ENCODE measurements at places on chromosomes 1 and 21.

- DNase-seq: no peak
Observed at GRCh38 chr21:42356650-42357049, 5.9 kb upstream of the TFF2 start.

GRCh38 chr1:1376551-1377226, 1.7 kb upstream of the AURKAIP1 start:
- DNase-seq: no peak

- no peak for DNase-seq
Observed at GRCh38 chr1:108758796-108759195, 12.3 kb downstream of the STXBP3 start.

DNA sequence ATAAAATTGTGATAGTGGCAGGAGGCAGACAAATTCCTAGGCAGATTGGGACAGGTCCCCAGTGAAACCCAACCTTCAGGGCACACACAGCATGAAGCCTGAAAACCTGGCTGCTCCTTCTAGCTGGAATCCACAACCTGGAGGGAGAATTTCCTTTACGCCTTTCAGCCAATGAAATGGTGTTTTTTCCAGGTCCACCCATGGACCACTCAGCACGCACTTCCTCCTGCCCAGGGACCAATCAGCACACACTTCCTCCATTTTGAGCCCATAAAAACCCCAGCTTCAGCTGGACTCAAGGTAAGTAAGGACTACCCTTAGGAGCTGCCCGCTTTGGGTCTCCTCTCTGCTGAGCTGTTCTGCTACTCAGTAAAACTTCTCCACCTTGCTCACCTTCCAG, 120.1 kb downstream of the AKT3 start:
- DNase-seq: no peak

GRCh38 chr21:17979763-17980162, 160.6 kb upstream of the C21orf91 start:
- DNase-seq: no peak

GRCh38 chr1:54163051-54163450, 10.3 kb upstream of the CDCP2 start:
- no peak for DNase-seq

DNA sequence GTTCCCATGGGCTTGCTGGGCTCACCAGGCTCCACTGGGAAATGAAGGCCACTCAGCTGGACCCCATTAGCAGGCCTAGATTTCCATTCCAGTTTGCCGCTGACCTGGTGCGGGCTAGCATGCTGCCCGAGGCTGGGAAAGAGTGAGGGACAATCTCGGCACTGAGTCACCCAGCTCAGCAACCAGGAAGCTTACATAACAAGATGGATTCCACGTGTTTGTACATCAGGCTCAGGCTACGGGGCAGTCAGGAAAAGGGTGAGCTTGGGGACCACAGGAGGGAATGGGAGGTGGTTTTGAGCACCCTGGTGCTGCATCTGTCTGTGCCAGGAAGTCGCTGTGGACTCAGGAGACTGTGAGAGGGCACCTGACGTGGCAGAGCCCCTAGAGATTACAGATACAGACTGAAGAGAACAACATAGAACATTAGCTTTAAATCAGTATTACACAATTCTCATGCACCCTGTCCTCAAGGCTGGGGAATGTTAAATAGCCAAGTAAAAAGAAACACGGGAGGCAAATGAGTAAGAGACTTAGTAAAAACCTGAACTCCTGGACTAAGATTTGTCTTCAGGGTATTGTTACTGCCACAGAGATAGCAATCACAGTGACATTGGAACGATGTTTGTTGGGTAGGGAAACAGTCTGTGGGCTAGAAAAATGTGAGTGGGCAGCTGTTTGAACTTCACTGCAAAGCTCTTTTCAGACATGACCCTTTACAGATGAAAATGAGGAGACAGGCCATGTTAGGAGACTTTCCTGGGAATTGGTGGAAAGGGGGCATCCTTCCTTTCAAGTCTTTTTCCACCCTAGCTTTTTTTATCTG, 51.1 kb downstream of the GLUL start:
- DNase-seq: no peak

DNA sequence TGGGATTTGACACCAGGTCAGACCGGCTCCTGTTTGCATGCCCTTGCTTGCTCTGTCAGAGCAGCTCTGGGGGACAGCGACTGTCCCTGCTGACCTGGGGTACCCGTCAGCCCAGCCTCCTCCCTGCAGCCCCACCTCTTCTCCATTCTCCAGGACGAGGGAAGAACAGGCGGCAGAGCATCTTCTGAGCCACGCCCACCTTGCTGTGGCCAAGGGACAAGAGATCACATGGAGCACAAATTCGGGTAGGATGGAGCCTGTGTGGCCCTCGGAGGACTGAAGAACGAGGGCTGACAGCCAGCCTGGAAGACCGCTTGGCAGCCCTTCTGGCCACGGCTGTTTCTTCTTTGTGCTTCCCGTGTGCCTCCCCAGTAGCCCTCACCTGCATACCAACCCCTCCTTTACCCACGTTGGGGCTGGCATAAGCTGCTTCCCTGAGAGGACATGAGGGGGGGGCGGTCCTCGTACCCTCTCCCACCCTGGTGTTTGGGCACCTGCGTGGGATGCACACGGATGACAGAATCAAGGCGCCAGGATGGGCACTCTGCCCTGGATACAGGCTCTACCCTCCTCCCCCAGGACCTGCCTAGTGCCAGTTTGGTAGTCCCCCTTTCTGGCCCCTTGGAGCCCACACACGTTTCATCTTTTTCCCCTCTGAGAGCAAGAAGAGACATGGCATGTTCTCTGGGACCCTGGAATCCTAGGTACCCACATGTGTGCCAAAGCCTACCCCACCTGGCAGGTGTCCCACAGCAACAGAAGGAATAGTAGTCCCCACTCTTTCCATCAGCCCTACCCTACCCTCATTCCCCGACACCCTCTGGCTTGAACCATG, 26.9 kb downstream of the CDK18 start:
- no peak for DNase-seq

DNA sequence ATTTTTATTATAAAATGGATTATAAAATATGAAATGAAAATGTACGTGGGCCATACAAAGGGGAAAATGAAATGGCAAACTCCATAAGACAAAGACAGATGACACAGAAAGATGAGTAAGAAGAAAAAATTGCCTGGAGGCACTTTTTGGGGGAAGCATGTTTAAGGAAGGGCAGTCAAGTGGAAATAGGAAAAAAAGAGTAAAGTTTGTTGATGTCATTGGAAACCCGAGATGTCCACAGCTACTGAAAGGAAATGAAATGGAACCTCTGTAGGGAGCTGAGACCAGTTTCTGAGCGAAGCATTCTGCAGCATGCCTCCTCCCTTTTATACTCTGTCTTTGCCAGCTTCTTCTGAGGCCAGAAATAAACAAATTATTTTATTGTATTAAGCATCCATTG, 203.4 kb upstream of the UBE2U start:
- peak; percentile 34 for DNase-seq

GRCh38 chr1:4733446-4734177, 79.2 kb downstream of the AJAP1 start:
- DNase-seq: no peak

DNA sequence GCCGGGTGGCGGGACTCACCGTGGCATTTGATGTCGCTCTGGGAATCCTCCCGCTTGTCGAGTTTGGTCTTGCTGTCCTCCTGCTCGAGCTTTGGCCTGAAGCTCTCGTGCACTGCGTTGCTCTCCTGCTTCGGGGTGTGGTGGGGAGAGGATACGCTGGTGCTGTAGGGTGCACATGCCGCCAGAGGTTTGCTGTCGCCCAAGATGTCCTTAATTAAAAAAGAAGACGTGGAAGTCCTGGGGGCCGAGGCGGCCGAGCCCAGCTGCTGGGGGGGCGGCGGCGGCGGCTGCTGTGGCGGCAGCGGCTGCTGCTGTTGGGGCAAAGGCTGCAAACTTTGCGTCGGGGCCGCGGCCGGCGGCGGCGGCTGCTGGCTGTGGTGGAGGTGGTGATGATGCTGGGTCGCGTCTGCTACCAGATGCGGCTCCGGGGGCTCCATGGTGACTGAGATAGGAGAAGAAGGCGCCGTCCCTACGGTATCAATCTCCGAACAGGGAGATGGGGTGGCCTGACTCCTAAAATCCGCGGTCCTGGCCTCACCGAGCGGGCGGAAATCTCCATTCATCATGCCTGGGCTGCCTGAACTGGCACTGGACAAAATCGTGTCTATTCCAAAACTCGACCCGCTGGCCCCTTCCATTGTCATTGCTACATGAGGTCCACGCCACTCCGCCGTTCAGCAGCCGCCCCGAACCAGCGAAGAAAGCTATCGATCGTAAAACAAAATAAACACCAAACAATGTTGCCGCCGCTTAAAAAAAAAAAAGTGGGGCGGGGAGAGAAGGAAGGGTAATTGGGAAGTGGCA, at the start of gene BARHL2:
Gene BARHL2, minus strand, starts transcription at position 751 of the 804 bp plus-strand sequence. Its CDS starts 107 bp downstream, at position 644.
- DNase-seq: no peak

- no peak for DNase-seq
Observed at GRCh38 chr1:40931601-40932000, 47.9 kb upstream of the CTPS1 start.

DNA sequence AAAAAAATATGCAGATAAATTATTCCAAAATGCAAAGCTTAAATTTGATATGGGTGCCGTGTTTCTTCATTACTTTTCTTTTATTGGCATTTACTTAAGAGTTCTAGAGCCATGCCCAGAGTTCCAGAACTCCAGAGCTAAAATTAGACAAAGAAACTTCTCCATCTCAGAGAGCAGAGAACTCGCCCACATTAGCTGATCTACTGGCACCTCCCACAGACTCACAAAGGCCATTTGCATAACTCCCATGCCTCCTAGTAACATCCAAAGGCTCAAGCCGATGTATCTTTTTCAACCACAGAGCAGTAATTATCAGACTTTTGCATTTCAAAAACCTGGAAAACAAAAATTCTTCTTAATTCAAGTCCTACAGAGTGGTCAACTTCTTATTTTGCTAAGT, 323.8 kb upstream of the ST6GALNAC5 start:
- DNase-seq: no peak

DNA sequence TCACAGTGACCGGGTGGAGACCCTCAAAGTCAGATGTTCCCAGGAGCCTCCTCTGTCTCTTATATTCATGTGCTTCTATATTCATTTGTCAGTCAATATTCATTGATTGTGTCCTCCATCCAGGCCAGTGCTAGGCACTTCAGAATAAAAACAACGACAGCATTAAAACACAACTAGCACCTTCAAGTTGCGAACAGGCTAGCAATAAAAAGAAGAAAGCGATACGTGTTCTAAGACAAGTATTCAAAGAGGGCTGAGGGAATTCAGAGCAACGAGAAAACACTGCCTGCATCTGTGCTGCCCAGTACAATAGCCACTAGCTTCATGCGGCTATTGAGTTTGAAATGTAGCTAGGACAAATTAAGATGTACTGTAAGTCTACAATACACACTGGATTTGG, 138.0 kb downstream of the PLXNA2 start:
- no peak for DNase-seq

- DNase-seq: no peak
Observed at GRCh38 chr1:69814926-69815325, 247.2 kb downstream of the LRRC7 start.

- DNase-seq: peak; percentile 52
Observed at GRCh38 chr1:156893048-156893953, at the start of gene PEAR1. Gene PEAR1 (plus strand): TSS chr1:156893718. CDS start chr1:156903927, 10,209 bp downstream.

DNA sequence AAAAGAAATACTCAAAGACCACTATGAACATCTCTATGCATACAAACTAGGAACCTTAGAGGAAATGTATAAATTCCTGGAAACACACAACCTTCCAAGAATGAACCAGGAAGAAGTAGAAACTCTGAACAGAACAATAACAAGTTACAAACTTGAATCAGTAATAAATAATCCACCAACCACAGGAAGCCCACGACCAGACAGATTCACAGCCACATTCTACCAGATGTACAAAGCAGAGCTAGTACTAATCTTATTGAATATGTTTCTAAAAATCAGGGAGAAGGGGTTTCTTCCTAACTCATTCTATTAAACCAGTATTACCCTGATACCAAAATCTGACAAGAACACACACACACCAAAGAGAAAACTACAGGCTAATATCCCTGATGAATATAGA, 263.8 kb downstream of the NCAM2 start:
- no peak for DNase-seq

- DNase-seq: no peak
Observed at GRCh38 chr21:43861706-43862105, 3.3 kb upstream of the AGPAT3 start.

GRCh38 chr1:235291599-235292091, 36.3 kb downstream of the ARID4B start:
- DNase-seq: no peak

DNA sequence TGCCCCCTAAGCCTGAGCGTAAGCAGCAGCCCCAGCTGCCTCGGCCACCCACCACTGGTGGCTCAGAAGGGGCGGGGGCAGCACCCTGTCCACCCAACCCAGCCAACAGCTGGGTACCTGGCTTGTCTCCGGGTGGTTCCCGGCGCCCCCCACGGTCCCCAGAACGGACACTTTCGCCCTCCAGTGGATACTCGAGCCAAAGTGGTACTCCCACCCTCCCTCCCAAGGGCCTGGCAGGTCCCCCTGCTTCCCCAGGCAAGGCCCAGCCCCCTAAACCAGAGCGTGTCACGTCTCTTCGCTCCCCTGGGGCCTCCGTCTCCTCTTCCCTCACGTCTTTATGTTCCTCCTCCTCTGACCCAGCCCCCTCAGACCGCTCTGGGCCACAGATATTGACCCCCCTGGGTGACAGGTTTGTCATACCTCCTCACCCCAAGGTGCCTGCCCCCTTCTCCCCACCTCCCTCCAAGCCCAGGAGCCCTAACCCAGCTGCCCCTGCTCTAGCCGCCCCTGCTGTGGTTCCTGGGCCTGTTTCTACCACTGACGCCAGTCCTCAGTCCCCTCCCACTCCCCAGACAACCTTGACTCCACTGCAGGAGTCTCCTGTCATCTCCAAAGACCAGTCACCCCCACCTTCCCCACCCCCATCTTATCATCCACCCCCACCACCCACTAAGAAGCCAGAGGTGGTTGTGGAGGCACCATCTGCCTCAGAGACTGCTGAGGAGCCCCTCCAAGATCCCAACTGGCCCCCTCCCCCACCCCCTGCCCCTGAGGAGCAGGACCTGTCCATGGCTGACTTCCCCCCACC, 46.2 kb downstream of the YARS1 start:
- no peak for DNase-seq
